ENCODE measurements at places on chromosomes 11 and 22.

GRCh38 chr11:66082946-66083698 lies 13.1 kb downstream of the PACS1 start:
- no peak for DNase-seq

DNA sequence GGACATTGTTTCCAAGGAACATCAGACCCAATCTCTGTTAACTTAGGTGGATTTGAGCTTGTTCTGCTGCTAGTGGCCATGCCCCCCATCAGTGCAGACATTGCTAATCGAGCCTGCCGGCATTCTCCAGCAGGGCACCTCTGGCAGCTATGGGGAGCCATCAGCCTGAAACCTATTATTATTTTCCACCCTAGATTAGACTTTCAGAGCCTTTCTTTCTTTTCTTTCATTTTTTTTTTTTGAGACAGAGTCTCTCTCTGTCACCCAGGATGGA lies 4.9 kb downstream of the CACNA1I start:
- no peak for DNase-seq

DNA sequence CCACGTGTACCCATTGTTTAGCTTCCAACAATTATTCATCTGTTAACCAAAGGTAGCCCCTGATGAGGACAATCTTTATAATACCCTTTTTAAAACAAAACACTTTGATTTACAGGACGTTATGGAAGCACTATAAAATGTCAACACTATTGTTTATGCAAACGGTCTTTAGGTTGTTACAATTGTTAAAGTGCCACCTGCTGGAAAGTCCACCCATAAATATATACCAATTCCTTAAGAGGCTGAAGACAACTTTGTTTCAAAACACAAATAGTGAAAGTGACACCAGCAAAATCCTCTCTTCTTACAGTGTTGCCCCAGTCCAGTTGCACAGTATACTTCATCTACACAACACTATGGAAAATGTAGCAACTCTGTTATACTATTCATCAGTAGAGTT lies 68.9 kb upstream of the SLN start:
- no peak for DNase-seq

- no peak for DNase-seq
Observed at GRCh38 chr11:90332415-90332814, 109.6 kb upstream of the CHORDC1 start.

GRCh38 chr22:34429314-34429713 lies 509.0 kb upstream of the LARGE1 start:
- DNase-seq: no peak

DNA sequence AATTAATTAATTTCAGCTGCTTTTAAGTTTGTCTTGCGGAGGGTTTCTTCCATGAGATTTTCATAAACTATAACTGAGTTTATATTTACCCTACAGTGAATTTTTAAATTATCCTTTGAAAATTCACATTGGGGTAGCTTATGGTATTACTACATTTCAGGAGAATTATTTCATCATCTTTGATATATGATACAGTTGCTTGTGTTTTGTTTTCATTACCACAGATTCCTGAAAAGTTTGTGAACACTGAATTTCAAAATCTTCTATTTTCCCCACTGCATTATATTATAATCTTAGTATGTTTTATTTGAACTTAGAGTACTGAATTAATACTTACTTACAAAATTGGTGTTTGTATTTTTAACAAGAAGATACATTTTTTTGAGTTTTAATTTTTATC lies 24.4 kb downstream of the METTL15 start:
- no peak for DNase-seq

- DNase-seq: no peak
Observed at GRCh38 chr11:27255447-27255828, 107.6 kb downstream of the CCDC34 start.

GRCh38 chr11:109821511-109821910 lies 271.7 kb upstream of the ZC3H12C start:
- DNase-seq: no peak

GRCh38 chr22:49487950-49488349 lies 339.7 kb downstream of the BRD1 start:
- no peak for DNase-seq

DNA sequence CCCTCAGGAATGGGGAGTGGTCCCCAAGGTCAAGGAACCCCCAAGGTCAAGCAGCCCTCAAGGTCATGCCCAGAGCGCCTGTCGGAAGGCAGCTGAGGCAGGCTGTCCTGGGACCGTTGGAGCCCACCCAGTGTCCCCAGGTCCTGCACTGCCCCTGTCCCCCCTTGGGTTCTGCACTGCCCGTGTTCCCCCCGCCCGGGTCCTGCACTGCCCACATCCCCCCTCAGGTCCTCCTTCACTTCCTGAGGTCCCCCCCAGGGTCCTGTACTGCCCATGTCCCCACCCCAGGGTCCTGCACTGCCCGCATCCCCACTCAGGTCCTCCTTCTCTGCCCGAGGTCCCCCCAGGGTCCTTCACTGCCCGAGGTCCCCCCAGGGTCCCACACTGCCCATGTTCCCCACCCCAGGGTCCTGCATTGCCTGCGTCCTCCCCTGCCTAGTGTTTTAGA lies 1073.0 kb downstream of the BRD1 start:
- no peak for DNase-seq

GRCh38 chr11:115759622-115760460 lies 255.6 kb upstream of the CADM1 start:
- DNase-seq: no peak

GRCh38 chr22:50278461-50278860 lies 8.3 kb upstream of the MAPK11 start:
- DNase-seq: no peak

GRCh38 chr22:39631381-39632286 lies 61.1 kb downstream of the CACNA1I start:
- DNase-seq: no peak

GRCh38 chr11:910044-910588 lies 494 bp downstream of the CHID1 start:
- no peak for DNase-seq

DNA sequence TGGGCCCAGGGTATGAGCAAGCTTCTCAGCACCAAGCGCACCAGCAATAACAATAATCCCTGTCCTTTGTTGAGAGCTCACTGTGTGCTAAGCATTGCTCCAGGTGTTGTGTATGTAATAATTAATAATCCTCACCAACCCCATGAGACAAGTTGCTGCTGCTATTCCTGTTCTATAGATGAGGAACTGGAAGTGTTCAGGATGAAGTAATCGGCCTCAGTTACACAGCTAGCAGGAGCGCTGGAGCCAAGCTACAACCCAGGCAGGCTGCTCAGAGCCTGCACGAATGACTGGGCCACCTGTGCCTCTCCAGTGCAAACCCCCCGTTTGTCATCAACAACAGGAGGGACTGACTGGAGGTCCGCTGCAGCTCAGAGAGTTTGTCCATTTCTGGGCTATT lies 35.2 kb upstream of the CECR2 start:
- DNase-seq: no peak

DNA sequence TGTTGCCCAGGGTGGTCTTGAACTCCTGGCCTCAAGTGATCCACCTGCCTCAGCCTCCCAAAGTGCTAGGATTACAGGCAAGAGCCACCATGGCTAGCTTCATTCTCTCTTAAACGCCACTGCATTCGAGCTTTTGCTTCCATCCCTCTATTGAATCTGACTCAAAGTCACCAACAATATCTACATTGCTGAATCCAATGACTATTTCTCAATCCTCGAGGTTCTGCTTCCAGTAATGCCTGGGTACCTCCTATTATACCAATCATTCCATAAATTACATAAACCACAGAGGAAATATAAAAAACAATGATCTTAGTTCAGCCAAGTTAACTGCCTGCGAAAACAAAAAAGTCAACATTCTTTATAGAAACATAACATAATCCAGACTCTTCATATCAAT lies 11.9 kb upstream of the NXF1 start:
- DNase-seq: no peak

DNA sequence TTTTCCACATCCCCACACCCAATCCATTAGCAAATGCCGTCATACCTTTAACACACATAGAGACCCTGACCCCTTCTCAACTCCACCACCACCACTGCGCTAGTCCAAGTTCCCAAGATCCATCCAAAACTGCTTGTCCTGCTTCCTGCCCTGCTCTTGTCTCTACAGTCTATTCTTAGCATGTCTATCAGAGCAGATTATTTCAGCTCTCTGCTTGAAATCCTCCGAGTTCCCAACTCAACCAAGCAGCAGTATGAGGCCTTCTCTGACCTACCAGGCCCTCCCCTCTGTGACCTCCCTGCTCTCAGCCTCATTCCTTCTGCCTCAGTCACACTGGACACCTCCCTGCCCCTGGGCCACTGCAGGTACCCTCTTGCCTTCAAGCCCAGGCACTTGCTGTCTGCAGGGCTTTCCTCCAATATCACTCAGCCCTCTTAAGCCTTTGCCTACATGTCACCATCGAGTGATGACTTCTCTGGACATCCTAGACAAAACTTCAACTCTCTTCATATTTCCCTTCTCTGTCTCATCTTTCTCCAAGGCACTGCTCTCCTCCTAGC lies 134.6 kb downstream of the SPATA19 start:
- DNase-seq: no peak

DNA sequence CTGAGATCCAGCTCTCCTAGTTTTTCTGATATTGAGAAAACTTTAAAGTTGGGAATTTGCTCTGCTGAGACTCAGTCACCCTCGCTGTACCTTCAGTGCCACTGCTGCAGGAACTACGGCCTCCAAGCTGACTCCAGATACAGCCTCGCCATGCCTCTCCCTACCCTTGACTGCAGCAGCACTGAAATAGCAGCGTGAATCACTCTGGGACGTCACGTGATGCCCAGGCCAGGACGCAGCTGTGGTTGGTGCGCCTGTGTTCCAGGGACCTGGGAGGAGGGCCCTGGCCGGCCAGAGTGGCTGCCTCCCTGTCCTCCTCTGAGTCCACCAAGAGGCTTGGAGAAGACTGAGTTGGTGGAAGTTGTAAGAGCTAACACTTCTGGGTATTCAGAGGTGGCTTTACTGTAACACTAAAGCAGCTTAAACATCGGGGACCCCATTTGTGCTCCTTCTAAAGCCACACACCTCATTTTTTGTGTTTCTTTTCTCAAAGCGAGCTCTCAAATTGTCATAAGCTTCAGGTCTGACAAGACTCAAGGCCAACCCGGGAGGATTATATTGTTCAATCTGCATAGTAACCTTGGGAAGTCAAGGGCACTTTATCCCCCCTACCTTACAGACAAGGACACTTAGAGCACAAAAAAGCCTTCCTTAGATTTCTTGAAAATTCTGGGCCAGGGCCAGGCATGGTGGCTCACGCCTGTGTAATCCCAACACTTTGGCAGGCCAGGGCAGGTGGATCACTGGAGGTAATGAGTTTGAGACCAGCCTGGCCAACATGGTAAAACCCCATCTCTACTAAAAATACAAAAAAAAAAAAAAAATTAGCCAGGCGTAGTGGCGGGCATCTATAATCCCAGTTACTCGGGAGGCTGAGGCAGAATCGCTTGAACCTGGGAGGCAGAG lies 4.2 kb upstream of the STIP1 start:
- DNase-seq: peak; percentile 68

DNA sequence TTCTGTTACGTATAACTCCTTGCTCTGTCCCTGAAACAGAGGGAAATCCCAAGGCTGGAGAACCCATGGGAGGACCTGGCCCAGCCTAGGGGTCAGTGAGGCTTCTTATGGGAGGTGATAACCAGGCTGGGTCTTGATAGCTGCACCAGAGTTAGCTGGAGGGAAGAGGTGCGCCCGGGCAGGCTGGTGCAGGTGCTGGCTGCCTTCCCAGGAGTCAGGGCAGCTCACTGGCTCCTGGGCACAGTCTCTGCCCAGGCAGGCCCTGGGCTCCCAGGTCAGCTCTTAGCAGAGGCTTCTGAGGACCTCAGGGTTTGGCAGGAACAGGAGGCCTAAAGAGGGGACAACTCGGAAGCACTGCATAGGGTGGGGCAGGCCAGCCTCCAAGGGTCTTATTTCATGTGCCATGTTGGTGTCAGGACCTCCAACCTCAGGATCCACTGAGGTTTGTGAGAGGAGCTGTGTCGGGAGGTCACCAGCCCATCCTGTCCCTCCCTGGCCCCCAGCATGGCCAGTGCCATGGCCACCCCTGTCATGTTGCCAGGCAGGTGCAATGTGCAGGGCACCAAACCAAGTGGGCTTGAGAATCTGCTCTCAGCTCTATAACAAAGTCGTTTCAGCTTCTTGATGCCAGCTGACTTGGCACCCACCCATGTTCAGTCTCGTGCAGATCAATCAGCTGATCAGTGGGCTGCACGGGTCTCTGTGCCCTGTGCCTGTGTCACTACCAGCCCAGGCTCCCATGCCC lies 20.5 kb upstream of the CELSR1 start:
- DNase-seq: no peak

- no peak for DNase-seq
Observed at GRCh38 chr11:121483805-121484480, 31.2 kb upstream of the SORL1-AS1 start.

DNA sequence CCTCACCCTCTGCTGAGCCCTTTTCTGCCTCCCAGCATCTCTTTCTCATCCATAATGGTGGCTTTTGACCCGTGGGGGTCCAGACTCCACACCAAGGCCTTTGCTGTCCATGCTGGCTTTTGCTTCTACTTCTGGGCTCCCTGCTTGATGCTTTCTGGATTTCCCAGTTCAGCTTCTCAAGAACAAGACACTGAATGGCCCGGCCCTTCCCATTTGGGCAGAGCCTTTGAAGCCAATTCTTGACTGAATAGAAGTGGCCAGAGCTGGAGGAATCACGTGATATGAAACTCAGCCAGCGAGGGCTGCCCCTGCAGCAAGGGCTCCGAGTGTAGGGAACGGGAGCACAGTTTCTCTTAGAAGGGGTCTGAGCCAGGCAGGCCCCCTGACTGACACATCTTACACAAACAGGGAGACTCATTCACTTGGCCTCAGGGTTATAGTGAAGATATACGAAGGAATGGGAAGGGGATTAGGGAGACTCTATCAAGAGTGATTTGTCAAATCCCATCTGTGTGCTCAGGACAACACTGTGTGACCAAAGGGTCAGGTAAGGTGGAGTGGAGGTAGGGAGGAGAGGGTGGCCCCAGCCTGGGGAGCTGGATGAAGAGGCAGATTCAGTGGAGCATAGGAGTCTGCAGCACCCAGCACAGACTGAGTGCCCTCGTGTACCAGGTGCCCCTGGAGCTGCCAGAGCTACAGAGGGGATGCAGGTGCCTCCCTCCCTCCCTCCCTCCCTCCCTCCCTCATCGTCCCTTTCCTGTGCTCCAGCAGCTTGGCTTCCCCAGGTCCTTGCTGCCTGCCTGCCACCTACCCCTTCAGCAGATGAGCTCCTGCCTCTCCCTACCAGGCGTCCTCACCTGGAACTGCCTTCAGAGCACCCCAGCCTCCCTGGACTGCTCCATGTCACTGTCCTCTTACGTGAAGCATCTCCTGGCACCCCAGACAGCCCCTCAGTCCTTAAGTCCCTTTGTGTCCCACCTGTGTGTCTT lies 106.0 kb downstream of the TRIM29 start:
- DNase-seq: no peak

- no peak for DNase-seq
Observed at GRCh38 chr22:47051441-47052071, 289.1 kb downstream of the TBC1D22A start.

DNA sequence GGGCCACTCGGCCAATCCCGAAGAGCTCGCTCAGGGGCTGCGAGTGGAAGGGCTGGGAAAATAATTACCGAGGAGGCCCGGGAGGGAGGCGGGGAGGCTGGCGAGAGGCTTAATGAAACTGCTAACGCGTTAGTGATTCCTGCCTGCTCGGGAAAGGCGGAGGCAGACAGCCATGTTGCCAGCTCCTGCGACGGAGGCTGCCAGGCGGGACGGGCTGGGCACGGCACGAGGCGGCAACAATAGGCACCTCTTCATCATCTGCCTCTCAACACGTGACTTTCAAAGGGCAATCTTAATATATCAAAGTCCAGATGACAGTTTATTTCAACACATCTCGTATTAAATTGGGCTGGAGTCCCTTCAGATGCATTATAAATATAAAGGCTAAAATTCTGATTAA lies 68.0 kb upstream of the TCF20 start:
- no peak for DNase-seq

- DNase-seq: no peak
Observed at GRCh38 chr11:42542336-42542735, 769.5 kb upstream of the API5 start.
